Epithelial cell of esophagus (primary cell): ENCODE measurements at places on chromosomes 1 and 21.

GRCh38 chr1:64969305-64970046, 3.1 kb upstream of the JAK1 start:
- DNase-seq, result no peak

DNA sequence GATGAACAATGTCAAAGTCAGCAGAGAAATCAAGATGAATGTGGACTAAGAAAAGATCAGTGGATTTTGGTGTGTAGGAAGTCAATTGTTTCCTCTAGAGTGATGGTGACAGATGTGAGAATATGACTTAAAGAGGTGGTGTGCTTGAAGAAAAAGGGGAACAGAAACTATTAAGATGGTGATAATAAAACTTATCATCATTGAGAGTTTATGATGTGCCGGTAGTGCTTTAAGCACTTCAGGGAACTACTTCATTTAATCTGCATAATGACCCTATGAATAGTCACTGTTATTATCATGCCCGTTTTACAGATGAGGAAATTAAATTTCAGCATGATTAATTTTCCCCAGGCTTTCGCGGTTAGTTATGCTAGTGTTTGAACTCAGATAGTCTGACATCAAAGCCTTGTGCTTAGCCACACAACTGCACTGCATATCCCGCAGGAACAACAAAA, 246.9 kb upstream of the LRRC7 start:
- DNase-seq, result no peak

GRCh38 chr1:84833194-84833593, 59.8 kb downstream of the LPAR3 start:
- DNase-seq, result no peak

DNA sequence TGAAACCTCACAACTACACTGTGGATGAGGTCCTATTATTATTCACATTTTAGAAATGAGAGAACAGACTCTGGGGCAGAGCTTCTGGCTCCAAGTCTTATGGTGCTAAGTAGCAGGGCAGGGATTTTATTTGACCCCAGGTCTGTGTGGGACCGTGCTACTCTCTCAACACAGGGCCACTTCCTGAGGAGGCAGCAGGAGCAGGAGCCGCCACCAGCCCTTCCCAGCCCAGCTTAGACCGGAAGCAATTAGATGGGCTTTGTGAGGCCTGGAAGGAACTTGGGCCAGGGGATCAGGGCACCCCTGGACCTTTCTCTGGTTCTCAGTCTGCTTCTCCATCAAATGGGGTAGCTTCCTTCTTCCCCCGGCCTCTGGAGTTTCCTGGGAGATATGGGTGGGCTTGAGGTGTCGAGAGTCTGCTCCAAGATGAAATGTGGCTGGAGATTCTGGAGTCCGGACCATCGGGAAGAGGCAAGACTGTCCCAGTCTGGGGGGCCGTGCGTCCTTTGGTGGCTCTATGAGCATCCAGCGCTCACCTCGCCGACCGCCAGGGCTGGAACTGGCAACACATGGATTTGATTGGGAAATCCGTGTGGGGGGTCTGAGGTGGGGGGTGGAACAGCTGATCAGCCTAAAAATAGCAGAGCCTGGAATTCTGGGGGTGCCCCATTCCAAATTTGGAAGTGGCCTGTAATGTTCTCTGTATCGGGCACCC, 136.8 kb downstream of the FOXD2 start:
- no peak for DNase-seq

- peak; percentile 38 for DNase-seq
Measured at GRCh38 chr1:8598060-8598724, 219.2 kb downstream of the RERE start.

- DNase-seq, result no peak
Measured at GRCh38 chr1:89831462-89832120, 10.8 kb downstream of the LRRC8D start.

- no peak for DNase-seq
Measured at GRCh38 chr1:147270721-147271120, 28.2 kb downstream of the CHD1L start.

DNA sequence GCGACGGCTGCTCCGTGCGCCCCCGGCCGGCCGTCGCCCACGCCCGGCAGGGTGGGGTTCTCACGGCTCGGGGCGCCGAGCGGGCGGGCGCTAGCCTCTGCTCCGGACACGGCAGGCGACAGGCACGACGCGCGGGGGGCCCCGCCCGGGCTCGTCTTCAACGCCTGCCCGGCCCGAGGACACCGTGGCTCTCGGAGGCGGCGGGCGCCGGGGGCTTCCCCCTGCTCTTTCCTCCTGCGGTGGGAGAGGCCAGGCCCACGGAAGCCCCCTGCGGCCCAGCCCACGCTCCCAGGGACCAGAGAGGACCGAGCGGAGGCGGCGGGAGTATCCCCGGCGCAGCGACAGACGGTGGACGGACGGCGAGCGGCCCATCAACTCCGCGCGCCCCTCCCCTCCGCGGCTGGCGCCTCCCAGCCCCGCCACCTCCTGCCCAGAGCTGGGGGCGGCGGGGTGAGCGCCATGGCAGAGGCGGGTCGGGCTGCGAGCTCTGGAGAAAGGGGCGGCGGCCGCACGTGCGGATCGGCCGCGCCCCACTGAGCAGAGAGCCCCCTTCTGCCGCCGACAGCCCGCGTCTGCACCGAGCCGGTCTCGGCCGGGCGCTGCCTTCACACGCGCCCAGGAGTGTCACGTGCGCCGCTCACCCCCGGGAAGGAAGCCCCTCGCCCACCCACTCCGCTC, at the start of the genes SHE and TDRD10:
SHE (minus strand) TSS at position 347 of the 678 bp plus-strand sequence. CDS start 386 bp downstream, outside the sequence.
TDRD10 (plus strand) TSS at position 154 of the 678 bp plus-strand sequence. CDS start 4,685 bp downstream, outside the sequence.
- no peak for DNase-seq

DNA sequence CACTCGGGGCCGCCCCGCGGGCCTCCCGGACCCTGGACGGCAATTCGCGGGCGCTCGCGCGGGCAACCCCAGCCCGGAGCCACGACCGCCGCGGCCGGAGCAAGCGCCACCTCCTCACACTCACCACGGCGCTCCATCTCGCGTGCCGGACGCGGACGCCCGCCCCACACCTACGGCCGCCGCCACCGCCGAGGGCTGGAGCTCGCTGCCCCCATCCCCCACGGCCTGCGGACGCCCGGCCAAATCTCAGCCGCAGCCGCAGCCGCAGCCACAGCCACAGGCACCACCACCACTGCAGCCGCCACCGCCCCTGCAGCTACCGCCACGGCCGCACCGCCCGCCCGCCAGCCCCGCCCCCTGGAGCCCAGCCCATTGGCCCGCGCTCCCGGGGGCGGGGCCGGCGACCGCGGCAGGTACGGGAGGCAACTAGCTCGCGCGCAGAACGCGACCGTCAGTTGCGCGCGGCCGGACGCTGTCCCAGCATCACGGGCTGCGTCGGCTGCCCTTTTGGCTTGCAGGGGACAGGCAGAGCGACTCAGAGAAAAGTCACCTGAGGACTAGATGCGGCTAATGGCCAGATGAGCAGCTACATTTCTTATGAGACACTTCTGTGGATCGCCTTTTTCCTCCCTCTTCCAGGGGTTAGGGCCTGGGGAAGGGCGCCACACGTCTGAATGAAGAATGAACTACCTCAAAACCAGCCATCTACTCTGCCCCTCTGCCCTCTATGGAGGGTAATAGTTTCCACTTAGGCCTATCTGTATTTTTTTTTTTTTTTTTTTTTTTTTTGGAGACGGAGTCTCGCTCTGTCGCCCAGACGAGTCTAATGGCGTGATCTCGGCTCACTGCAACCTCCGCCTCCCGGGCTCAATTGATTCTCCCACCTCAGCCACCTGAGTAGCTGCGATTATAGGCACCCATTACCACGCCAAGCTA, at the start of gene ARHGAP29:
ARHGAP29 (minus strand) TSS at position 294 of the 936 bp plus-strand sequence. CDS start 5,973 bp downstream, outside the sequence.
- DNase-seq, result peak; percentile 92

DNA sequence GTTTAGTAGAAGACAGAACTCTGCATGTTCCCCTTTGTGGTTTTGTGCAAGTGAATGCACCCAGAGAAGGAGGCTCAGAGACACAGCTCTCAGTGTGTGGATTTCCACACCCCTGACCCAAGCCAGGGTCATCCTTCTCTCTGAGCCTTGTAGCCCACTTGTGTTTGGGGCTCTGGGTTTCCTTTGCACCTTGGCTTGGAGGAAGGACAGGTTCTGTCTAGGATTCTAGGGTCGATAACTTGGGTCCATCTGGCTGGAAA, 27.2 kb downstream of the MYOG start:
- no peak for DNase-seq

- peak; percentile 50 for DNase-seq
Measured at GRCh38 chr1:182446033-182446669, 3.8 kb upstream of the RGSL1 start.

GRCh38 chr1:2072109-2072806, 22.0 kb downstream of the PRKCZ start:
- DNase-seq, result no peak

DNA sequence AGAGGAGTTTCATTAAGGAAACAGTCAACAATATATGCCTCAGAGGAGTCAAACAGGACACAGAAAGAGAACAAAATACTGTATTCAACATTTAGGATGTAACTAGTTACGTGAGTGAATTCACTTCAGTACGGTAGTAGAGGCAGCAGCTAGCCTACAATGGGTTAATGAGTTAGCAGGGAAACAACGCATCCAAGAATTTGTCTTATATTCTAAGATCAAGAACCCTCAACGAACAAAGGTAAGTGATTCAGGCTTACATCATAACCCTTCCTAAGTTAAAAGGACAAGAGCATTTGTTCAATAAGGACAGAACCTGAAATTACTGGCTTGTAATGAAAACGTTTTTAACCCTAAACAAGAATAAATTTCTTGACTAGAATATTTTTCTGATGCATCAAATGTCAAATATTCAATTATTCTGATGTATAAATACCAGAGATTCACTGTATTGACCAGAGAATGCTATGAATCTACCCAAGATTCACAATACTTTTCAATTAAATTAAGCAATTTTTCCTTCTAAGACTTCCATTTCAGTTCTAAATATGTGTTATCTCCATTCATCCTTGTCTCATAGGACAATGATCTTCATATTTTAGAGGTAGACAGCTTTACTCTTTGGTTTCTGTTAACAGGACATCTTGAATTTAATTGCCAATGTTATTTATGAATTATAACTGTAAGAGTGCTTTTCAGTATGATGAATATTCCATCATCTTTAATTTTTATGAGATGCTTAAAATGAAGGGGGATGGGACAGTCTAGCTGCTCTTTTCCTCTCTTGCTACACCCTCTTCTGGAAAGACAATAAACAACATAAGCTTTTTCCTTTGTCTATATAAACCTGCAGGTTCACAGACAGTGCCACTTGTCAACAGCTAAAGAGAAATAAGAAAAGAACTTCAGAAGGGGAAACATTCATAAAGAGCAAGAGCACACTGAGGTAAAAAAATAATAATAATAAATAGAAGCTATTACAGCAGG, 209.5 kb downstream of the SMYD3 start:
- DNase-seq, result peak; percentile 80
